Activated naive CD8-positive, alpha-beta T cell treated with anti-CD3 and anti-CD28 coated beads, Interleukin-2, amount 10 ng/mL, durations not matched to agents 7 days and 5 days (primary cell): ENCODE measurements at places on chromosomes 16 and 17. TPM values are rescaled to one million over a fixed set of nuclear protein-coding genes. Genes with fewer than 3 reads are reported as not detected.

LRRC75A gene
- 5.5 TPM for total RNA-seq

- H3K27me3 ChIP-seq, result no peaks in the 10 kb centered on the region
- no peak overlapping the region for H3K27ac ChIP-seq
- H3K4me3 ChIP-seq, result no peak overlapping the region
- no peaks in the 10 kb centered on the region for H3K36me3 ChIP-seq
- DNase-seq, result peak; percentile 74
These were observed 243.2 kb upstream of the GSE1 start for GRCh38 chr16:85369741-85370528.

GRCh38 chr16:1299868-1300203 lies 9.6 kb upstream of the UBE2I start:
- DNase-seq, result no peak
- H3K27me3 ChIP-seq, result peaks cover 6% of the 10 kb centered on the region
- peaks cover 20% of the 10 kb centered on the region for H3K4me1 ChIP-seq
- H3K27ac ChIP-seq, result no peak overlapping the region

DNA sequence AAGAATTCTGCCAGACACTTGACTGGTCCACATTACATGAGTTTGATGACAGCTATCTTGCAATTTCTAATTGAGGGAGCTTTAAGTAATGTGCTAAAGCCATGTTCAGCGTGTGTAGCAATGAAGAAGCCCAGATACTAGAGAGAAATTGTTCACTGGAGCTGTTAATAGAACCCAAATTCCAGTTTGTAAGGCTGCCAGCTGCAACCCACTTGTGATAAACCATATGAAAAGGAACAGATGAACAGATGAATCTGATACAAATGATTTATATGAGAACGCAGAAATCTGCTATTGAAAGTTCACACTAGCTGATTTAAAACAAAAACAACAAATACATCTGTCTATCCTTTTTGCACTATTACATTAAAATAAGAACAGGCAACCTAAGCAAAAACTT lies 6.2 kb downstream of the NACA2 start:
- no peak overlapping the region for H3K27ac ChIP-seq
- H3K36me3 ChIP-seq, result no peaks in the 10 kb centered on the region
- no peaks in the 10 kb centered on the region for H3K4me1 ChIP-seq
- H3K27me3 ChIP-seq, result peaks cover 22% of the 10 kb centered on the region

DNA sequence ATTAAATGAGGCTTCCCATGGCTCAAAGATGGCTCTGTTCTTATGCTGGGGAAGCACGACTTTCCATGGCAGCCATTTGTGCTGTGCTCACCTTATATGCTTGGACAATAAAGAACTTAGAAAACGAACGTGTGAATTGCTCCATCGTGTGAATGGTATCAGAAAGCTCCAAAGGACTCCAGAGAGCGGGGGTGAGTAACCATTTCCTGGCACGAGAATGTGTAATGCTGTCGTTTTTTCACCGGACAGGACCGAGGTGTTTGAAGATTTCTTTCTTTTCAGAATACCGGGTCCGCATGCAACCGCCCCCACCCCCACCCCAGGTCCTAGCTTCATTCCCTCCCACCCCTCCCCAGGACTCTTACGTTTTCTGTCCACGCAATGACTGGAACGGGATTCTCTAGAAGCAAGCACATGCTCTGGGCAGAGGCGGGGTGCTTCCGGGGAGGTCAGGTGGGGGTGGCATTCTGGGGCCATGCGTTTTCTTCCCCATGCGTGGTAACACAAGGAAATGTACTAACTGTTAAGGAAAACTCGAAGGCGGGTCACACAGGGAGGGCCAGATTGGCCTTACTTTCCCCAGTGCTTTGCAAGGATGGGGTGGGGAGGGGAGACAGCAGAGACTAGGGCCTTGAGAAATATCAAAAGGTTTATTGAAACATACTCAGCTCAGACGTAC lies 26.2 kb downstream of the GPRC5B start:
- no peaks in the 10 kb centered on the region for H3K4me1 ChIP-seq
- H3K4me3 ChIP-seq, result no peak overlapping the region
- H3K27me3 ChIP-seq, result peaks cover 2% of the 10 kb centered on the region
- H3K27ac ChIP-seq, result no peak overlapping the region
